ENCODE measurements at places on chromosomes 12 and 14.

DNA sequence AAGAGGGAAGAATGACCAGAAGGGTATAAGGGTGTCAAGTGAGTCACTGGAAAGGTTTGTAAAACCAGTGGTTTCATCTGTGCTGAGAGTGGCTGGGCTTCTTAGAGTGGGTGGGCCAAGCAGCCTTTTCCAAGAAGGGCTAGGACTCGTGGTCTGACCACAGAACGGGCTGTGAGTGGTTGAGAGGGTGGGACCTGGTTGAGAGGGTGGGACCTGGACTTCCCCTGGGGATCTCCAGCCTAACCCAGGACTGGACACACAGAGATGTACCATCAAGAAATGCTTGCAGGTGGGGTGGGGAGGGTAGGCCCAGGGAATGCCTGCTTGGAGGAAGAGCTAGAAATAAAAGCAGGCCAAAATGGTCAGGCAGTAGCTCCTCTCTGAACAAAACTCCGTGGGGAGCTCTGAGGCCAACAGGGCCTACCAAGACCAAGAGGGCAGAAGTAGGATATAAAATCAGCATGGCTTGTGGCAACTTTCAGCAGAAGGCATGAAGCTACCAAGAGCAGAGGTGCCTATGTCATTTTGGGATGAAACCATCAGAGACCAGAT, 140.5 kb downstream of the FOXN3 start:
- no peak for DNase-seq

GRCh38 chr14:25832585-25832984, 765.2 kb downstream of the NOVA1 start:
- DNase-seq = no peak

- DNase-seq = peak; percentile 99
Observed at GRCh38 chr14:59028476-59029202, 159.8 kb upstream of the DAAM1 start.

DNA sequence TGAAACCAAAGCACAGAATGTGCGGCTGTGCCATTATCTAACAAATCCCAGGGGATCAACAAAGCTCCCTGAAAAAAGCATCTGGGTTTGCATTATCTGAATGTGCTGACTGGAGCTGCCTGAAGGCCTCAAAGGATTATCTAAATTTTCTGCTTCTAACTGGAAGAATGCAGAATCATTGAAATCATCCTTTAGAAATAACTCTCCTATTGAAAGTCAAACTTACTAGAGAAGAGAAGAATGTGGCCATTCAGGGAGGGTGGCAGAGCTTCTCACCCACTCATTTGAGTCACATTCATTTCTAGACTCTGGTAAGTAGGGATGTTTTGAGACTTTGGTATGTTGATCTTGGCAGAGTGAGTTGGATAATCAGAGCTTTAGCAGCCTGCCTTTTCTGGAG, 220.6 kb upstream of the RGS6 start:
- DNase-seq = peak; percentile 81

DNA sequence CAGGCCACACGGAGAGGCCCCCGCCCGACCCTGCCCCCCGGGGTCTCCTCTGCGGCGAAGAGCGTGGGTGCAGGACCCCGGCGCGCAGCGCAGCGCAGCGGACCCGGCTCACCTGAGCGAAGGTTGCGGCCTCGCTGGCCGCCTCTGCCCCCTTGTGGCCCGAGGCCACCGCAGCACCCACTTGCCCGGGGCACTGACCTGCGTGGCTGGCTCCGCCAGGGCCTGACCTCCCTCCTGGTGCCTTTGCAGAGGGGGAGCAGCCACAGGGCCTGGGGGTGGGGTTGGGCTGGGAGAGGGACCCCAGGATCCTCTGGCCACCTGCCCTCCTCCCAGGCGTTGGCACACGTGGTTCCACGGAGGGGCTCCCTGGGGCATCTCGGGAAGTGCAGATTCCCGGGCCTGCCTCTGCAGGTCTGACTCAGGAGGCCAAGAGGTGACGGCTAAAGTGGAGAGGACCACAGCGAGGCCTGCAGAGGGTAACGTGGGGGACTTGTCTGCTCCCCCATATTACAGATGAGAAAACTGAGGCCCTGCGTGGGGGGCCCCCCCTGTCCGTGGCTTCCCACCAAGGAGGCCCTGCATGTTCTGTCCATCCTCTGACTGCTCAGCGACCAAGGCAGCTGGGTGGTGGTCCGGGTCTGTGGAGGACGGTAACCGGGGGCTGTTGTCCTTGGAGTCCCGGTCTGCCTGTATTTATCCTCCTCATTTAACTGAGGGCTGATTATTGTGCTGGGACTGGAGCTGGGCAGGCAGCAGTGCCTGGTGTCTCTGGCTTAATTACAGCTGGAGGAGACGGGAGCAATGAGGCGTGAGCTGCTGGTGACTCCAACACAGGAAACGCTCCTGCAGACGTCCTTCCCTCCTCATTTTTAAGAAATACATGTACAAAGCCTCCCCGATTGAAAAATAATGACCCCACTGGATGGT, 67.9 kb upstream of the BEGAIN start:
- DNase-seq = no peak

DNA sequence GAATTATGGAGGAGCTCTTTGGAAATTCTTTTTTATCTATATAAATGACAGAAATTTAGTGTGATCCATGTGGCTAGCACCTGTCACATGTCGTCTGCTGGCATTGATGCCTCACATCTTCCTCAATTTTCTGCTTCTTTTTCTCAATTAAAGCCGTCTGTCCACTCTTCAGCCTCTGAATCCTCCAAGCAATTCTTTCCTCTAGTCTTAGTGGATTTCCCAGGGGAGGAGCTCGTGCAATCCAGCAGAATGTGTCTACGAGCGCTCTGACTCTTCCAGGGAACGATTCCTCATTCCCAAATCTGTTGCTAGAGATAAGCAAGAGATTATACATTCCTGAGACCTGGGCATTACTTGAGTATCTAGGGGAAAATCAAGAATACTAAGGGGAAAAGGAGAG, 176.6 kb downstream of the EMP1 start:
- DNase-seq = no peak

DNA sequence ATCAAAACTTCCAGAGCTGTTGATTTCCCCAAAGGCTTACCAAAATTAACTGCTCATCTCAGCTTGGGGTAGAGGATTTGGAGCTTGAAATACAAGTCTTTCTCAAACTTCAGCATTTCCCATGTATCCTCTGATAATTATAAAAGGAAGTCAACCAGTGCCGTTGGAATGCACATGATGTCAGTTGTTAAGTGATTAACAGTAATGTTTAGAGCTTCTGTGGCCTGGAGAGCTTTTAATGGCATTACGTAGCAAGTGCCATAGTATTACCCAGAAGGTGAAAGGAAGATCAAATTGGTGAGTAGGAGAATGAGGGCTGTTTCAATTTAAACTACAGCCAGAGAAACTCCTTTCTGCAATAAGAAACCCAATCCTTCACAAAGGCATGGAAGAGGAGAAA, 62.5 kb upstream of the PTPRR start:
- no peak for DNase-seq

DNA sequence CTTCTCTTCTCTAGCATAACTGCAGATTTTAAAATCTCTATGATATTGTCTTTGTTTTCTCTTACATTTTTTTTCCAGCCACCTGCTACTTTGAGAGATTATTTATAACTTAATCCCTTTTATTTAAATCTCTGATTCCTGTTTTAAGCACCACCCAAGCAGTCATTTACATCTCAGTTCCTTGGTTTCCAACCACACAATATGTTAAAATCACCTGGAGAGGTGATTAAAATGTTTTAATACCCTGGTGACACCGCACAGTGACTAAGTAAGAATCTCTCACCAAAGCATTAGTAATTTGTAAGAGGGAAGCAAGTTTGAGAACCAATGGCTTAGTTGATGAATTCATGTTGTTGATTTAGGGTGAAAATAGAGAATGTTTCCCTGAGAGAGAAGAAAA, 849.8 kb downstream of the TMTC2 start:
- DNase-seq = no peak

- no peak for DNase-seq
Observed at GRCh38 chr12:12723681-12724420, 6.7 kb downstream of the CDKN1B start.

DNA sequence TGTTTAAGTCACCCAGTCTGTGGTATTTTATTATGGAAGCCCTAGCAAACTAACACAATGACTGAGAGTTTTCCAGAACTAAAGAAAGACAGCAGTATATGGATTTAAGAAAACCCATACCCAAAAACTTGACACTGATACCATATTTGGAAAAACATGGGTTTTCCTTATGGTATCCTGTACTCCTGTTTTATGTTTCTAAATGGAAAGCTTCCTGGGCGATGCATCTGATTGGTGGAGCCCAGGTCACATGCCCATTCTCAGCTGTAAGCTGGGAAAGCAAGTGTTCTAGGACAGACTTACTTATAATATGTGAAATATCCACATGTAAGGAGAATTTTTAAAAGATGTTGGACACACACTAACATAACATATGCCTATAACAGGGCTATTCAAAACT, 4.5 kb upstream of the RNASE4 start:
- DNase-seq = no peak

GRCh38 chr14:89708982-89709625, 245.4 kb downstream of the EFCAB11 start:
- no peak for DNase-seq

- DNase-seq = peak; percentile 49
Observed at GRCh38 chr12:32454075-32454474, 54.7 kb downstream of the FGD4 start.

- no peak for DNase-seq
Observed at GRCh38 chr12:42735861-42736361, 146.4 kb upstream of the PRICKLE1 start.

GRCh38 chr12:76871082-76871481, 7.7 kb downstream of the CSRP2 start:
- DNase-seq = no peak

Data from foreskin melanocyte (primary cell).